ENCODE measurements at places on chromosomes 7 and 10. TPM values are rescaled to one million over a fixed set of nuclear protein-coding genes. Genes with fewer than 3 reads are reported as not detected.

DNA sequence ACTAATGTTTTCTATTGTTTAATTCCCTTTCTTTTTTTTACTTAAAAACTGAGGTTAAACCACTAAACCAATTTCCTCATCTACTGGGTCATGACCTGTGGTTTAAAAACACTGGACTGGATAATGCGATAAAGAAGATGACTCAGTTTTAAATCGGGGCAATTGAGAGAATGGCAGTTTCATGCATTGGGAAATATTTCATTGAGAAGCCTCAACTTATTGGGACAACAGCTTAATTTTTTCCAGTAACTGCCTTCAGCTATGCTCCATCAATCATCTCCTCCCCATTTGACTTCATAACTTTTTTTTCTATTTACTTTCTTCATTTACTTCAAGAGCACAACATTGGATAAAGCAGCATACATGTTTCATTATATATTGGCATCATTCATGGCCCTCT, 61.8 kb upstream of the MET start:
- no peak for DNase-seq

- DNase-seq: no peak
Measured at GRCh38 chr7:12540850-12541249, 29.7 kb upstream of the SCIN start.

DNA sequence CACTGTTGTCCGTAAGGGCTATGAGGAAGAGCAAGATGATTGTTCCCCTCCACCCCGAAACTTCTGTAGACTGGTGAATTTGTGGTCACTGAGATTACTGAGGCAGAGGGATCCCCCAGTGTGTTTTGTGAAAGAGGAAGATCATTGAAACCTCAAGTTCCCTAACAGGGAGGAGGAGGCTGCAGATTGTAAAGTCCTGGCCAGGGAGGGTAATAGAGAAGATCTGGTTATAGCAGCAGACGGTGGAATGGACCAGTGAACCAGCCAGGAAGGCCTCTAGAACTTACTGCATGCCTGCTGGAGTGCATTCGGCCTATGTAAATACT, 31.1 kb downstream of the LMTK2 start:
- no peak for DNase-seq

DNA sequence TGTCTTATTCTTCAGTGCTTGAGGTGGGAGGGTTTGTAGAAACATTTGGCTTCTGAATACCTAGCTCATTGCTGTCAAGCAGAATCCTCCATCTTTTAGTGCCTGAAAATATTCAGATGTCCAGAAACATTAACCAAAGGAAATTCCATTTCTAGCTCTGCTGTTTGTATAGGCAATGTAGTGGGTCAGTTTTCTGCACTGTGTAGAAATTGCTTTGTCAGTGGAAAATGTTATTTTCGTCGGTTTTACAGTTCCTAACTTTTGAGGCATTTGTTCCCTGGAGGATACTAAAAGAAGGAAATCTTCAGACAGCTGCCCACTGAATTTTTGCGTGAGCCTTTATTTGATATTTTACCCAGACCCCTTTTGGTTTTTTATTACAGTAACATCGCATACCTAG, 143.4 kb downstream of the TPST1 start:
- DNase-seq: no peak

GRCh38 chr7:21371360-21371759, 56.5 kb upstream of the SP4 start:
- DNase-seq: no peak

GRCh38 chr10:42574336-42574735, 64.0 kb downstream of the ZNF33B start:
- no peak for DNase-seq

- DNase-seq: no peak
Measured at GRCh38 chr10:99920486-99920885, 89.3 kb downstream of the DNMBP start.

DNA sequence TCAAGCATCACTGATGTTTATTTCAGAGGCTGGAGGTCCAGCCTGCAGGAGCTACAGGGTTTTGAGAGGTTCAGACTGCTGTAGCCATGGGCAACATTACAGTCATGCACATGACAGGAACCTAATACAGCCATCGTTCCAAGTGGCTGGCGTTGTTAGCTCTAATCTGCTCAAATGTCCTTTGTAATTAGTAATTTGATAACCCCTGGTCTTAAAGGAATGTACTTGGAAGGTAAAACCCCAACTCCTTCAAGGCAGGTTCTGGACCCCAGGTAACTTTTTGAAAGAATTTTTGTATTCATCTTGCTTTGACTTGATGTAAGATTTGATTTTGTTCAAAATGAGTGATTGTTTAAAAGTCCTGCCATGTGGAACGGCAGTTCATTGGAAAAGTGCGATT, 34.7 kb upstream of the FOXI2 start:
- no peak for DNase-seq

GRCh38 chr10:53357587-53357986, 585.0 kb upstream of the MBL2 start:
- no peak for DNase-seq

The JAKMIP3 gene
- 0.43 TPM for total RNA-seq

DNA sequence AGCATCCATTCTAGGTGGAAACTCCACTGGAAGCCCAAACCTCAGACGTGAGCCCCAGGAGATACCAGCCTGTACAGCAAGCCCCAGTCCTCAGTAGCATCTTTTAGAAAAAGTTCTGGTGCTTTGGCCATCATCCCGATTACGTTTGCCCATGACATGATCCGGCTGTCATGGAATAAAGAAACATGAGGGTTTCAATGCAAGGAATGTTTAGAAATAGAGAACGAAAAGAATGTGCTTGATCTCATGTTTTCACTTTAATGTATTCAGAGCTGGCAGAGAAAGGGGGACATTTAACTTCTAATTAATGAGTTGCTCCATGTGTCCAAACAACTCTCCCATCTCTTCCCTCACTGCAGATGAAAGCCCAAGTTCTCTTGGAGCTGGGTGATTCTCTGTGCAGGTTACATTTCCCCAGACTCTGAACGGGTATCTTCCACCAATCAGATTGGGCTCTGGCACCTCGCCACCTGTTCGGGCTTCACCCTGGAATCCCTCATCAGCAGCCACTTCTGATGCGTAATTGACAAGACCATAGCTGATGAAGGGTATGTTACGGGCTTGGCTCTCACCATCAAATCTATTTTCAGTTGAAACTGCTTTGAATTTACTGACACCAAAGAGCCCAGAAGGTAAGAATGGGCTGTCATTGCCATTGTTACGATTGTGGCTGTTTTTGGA, 165.3 kb downstream of the PLXNA4 start:
- no peak for DNase-seq

DNA sequence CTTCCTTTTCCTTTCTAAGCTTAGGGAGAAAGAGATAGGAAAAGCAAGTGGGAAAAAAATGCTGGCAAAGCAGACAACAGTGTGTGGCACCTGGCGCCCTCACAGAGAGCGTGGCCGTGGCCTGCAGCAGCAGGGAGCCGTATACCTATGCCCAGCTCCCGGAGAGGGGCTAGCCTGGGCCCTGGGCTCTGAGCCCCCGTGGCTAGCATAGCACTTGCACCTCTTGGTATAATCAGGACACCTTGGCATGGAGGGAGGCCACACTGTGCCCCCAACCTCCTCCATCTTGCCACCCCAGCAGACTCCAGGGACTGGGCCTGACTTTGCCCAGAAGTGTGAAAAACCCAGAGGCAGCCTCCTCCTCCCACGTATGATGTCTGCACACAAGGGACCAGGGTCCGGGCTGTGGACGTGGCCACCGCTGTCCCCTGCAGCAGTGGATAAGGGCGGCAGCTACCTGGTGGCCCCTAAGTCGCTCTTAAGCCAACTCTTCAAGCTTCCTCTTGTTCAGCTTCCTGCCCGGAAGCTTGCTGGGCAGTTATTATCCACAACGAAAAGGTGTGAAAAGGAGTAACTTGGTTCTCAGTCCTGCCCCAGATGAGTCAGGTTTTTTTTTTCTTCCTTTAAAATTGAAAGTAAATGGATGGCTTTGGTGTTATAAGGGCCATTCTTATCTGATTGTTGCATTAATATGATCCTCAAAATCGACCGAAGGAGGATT, 249.1 kb upstream of the PITRM1 start:
- DNase-seq: no peak

All from H4 (cell line).